Renal cortex interstitium (tissue), 15 donors: ENCODE measurements at places on chromosomes 3 and 15. TPM values are rescaled to one million over a fixed set of nuclear protein-coding genes. Genes with fewer than 3 reads are reported as not detected.

MOBP gene
- 0.16 TPM for polyA plus RNA-seq

DNA sequence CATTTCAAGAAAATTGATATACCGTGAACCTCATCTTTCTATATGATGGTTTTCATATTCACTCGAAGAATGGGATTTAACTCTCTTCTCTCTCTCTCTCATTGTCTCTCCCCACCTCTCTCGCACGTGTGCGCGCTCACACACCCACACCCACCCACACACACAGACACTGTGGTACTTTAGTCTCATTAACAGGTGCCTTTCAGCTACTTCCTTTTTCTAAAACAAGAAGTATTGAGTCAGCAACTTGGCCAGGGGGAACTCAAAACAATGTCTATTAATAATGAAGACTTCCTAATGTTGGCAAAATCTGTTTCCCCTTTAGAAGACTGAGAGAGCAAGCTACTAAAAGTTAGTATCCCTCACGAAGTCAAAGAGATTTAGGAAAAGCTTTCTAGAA is 150.7 kb downstream of the TMCO5A start:
- no peak for DNase-seq

- DNase-seq = no peak
Measured at GRCh38 chr3:125194849-125195601, 17.5 kb downstream of the SLC12A8 start.

DNA sequence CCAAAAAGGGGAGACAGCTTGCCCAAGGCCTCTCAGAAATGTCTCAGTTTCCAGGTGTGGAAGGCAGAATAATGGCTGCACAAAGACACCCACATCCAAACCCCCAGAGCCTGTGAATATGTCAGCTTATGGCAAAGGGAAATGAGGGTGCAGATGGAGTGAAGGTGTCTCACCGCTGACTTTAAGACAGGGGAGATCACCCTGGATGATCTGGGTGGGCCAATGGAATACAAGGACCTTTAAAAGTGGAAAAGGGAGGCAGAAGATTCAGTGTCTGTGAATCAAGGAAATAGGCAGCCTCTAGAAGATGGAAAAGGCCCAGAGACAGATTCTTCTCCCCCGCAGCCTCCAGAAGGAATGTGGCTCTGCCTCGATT is 48.8 kb upstream of the ATP2B2 start:
- DNase-seq = no peak
